Stimulated activated CD4-positive, alpha-beta T cell treated with anti-CD3 and anti-CD28 coated beads, Interleukin-15, amount 100 ng/mL, for 1 hour (primary cell): ENCODE measurements at places on chromosomes 5 and 9.

GRCh38 chr5:141519605-141520565, 31.0 kb downstream of the PCDHGC5 start:
- DNase-seq, result no peak

DNA sequence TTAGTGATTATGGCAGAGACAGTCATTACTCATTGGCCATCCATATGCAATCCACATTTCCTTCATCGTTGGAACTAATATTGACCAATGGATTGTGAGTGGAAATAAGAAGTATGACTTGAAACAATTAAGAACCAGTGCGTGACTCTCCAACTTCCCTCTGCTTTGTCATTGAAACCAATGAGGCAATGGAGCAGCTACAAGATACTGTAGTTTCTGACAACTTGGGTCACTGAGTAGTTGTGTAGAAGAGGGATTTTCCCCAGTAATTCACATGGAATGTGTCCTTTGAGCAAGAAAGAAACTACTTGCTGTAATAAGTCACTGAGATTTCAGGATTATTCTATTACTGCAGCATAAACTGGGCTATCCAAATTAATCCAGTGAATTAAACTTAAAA, 785.3 kb upstream of the RIOK2 start:
- DNase-seq, result no peak

GRCh38 chr9:91758491-91758981, 191.5 kb downstream of the ROR2 start:
- DNase-seq, result no peak

GRCh38 chr9:91900055-91900796, 49.8 kb downstream of the ROR2 start:
- DNase-seq, result no peak

- no peak for DNase-seq
Measured at GRCh38 chr9:3783156-3783555, 257.4 kb upstream of the RFX3 start.

DNA sequence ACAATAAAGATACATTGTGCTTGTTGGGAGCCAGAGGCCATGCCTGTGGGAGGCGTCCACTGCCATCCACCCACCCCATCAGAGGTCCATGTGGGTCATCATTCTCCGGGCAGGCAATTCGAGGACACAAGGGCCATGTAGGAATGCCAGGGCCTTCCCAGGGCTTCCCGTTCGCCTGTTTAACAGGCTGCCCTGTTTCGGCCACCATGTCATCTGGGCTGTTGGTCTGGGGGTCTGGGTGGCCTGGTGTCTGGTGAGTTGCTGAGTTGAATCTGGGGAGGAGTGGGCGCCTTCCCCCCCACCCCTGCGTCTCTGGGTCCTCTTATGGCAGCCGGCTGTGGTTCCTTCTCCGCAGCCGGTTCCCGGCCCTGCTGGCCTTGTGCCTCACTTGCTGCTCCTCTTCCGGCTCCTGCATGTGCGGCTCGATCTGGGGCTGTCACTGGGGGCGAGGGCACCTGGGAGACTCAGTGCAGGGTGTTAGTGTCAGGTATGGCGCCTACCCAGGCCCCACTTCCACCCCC, 117.4 kb downstream of the WNK2 start:
- no peak for DNase-seq

GRCh38 chr9:98660541-98660940, 48.2 kb downstream of the GABBR2 start:
- no peak for DNase-seq

DNA sequence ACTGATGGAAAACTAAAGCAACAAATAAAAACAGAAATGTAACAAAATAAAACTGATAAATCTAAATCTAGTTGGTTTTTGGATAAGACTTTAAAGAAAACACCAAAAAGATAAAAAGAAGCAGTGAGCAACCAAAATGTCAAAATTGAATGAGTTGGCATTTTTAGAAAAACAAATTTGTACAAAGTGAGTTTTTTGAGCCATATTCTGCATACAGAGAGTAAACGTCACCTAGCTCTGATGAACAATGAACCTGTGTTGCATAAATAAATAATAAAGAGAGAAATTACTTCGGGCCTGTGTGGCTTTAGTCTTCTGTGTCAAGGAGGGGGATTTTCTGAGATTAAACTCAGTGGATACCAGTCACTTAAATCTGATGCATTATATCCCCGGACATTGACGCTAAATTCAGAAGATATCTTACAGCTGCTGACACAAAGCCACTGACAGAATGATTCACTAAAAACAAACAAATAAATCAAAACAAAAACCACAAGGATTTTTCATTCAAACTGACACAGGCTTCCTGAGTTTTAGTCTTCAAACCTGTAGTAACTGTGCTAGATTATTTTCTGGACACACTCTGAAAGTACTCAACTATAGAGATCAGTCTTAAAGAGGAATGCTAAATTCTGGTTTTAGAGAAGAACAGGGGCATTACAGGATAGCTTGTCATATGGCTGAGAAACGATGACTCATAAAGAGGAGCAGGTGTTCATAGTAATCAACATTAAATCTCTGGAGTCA, 403.5 kb upstream of the ST8SIA4 start:
- DNase-seq, result no peak

- no peak for DNase-seq
Measured at GRCh38 chr5:643351-643801, 31.2 kb downstream of the CEP72 start.

DNA sequence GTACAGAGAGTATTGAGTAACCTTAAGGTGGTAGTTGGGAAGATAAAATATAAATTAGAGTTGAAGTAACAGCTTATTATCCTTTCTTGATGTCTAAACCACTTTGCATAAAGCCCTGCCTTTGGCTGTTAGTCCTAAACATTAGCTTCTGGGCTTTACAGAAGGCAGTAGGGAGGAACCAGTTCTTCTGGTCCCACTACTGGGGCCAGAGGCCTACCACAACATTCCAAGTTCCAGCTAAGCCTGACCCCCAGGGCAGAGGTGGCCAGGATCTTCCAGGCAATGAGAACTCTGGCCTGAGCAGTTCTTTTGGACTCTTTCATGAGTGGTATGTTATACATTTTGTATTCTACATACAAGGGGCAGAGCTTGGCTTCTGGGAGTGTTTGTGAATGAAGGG, 26.1 kb downstream of the DNAI1 start:
- no peak for DNase-seq

DNA sequence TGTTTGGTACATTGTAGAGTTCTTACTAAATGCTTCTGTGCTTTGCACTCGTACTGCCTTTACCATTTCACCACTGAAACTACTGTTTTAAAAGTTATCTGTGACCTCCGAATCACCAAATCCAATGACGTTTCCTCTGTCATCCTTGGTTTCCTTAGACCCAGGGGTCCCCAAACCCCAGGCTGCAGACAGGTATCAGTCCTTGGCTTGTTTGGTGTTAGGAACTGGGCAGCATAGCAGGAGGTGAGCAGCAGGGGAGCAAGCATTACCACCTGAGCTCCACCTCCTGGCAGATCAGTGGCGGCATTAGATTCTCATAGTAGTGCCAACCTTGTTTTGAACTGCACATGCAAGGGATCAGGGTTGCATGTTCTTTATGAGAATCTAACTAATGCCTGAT, 26.8 kb upstream of the APC start:
- no peak for DNase-seq

- DNase-seq, result no peak
Measured at GRCh38 chr9:113720495-113720894, 155.6 kb upstream of the ZNF618 start.

DNA sequence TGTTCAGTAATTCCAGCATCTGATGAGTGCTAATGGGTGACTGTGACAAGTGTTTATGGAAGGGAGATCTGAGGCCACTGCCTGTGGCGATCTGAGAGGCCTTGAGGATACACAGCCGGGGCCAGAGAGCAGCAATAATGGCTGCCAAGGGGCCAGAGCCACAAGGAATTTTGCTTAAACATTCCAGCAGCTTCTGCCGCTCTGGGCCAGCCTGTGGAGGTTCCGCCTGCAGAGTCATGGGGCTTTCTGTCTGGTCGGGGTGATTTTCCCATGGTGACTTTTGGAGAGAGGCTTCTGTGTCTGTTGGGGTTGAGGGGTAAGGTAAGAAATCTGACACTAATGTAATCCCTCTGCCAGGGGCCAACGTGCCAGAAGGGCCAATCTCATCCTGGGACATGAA, 353.5 kb downstream of the ADAMTS6 start:
- no peak for DNase-seq

GRCh38 chr5:96081276-96081858, 119.7 kb upstream of the ELL2 start:
- no peak for DNase-seq

DNA sequence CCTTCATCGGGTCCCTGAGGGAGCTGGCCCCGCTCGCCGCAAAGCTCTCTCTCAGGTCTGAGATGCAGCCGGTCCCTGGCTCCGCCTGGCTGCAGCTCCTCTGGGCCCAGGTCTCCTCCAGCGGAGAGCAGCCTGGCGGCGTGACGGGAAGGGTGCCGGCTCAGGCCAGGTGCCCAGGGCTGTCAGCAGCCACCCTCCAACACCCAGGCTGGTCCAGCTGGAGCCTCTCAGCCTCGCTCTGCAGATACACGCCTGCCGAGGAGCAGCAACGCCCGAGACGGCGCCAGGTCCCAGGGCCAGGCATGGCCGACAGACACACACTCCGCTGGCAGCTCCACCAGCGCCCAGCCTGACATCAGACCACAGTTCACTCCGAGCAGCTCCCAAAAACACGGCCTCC, 25.6 kb downstream of the FAM163B start:
- no peak for DNase-seq

DNA sequence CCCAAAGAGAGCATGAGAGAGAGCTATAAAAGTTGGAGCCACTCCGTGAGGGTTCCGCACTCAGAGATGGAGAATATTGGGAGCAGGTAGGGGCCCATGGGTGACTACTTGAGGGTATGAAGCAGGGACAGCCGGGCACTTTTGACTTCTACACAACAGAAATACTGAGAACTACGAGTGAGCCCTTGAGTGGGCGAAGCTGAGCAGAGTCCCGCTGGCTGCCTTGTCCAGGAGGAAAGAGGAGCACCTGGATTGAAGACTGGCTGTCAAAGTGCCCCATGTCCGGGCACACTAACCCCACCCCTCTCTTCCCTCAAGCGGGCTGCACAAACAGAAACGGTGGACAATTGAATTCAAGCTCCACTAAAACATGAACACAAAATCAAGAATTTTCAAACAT, 33.6 kb downstream of the FYB1 start:
- no peak for DNase-seq

GRCh38 chr5:38434966-38435705, 121.3 kb downstream of the LIFR start:
- DNase-seq, result no peak

DNA sequence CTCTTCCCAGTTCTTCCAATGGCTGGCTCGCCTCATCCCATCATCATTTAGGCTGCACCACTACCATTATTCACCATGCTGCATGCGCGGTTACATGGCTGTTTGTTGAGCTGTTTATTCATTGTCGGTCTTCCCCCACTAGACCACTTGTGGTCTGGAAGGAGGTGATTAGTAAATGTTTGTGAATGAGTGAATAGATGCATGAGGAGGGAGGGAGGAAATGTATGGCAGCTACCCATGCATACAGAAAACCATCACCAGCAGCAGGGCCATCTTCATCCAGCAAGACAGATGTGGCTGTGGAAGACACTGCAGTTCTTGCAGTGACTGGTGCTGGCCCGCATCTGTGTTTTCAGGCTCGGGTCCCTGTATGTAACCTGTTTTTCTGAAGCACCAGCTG, 113.3 kb upstream of the SAP30L start:
- DNase-seq, result no peak

- DNase-seq, result no peak
Measured at GRCh38 chr9:14086495-14086894, 227.4 kb downstream of the NFIB start.

- no peak for DNase-seq
Measured at GRCh38 chr5:57824623-57825022, 342.0 kb upstream of the ACTBL2 start.

DNA sequence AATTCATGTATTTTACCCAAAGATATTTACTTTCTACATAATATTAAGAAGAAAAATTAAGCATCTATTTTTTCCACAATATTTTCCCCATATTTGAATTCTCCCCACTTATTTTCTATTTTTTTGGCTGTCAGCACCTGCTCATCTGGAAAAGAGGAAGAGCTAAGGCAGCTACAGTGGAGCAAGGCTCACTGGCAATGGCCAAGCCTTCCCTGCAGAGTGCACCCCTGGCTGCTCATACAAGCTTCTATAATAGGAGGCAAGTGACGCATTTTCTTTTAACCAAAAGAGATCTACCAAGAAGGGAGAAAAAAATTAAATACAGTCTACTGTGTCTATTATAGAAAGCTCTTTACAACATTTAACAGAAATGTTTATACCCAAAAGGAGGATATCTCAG, 72.5 kb downstream of the AUH start:
- DNase-seq, result no peak

DNA sequence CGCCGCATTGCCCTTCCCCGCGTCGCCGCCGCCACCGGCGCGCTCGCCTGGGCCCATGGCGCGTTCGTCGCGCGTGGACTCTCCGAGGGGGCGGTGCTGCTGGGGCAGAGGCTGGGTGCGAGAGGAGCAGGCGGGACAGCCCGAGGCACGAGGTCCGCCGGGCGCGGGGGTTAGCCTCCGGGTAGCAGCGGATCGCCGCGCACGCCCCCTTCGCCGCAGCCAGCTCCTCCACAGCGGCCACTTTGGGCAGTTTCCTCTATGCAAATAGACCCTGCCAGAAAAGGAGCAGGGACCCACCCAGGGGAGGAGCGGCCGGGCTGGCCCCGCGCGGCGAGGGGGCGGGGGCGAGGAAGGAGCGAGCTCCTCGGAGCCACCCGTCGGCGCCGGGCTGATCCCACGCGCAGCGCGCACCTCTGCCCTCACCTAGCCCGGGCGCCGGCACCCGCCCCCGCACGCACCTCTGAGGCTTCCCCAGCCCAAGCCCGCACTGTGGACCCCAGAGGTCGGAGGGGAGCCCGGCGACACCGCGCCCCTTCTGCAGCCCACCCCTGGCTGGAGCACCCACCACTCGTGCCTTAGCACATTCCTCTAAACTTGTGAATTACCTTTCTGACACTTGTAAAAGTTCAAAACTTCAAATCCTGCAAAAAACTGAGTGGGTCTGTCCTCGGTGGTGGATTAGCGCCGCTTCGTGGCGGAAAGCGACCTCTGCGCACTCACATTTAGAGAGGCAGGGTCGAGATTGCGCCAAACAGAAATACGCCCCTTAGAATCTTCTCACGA, at the start of gene COL23A1:
Gene COL23A1, minus strand, starts transcription at position 253 of the 783 bp plus-strand sequence.
- no peak for DNase-seq

GRCh38 chr5:131685516-131686171, 50.6 kb upstream of the RAPGEF6 start:
- no peak for DNase-seq

DNA sequence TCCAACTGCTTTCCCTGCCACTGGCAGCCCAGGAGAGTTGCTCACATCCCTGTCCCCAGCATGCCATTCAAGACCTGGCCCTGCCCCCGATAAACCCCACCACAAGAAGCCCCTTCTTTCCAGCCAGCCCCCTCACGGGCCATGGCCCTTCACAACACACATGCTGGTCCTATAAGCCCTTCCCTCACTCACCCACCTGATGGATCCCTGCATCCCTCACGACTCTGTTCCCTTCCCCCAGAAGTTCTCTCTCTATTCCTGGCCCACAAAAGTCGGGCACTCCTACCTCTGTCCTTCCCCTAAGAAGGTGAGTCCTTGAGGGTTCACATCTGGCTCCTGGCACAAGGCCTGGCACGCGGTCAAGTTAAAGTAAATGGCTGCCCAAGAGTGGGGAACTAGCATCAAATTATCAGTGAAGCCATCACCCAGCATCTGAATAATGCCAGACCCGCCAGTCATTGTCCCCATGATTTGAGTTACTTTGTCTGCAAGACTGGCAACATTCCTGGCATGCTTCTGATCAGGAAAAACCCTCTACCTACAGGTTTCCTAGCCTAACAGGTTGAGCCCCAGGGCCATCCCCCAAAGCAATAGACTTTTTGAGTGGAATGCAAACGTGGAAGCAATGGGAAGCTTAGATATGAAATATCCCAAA, 65.9 kb downstream of the CRB2 start:
- no peak for DNase-seq
